CD14-positive monocyte (primary cell): ENCODE measurements at places on chromosomes 11 and 22. TPM values are rescaled to one million over a fixed set of nuclear protein-coding genes. Genes with fewer than 3 reads are reported as not detected.

- no peak for DNase-seq
Observed at GRCh38 chr11:93783765-93784144, 327 bp upstream of the MED17 start.

Gene SPATA19
- not detected in 2 replicates for polyA plus RNA-seq

GRCh38 chr22:30265823-30266444 is 717 bp downstream of the OSM start:
- peak; percentile 94 for DNase-seq

GRCh38 chr11:94469416-94469815 is 24.2 kb downstream of the MRE11 start:
- DNase-seq = no peak

DNA sequence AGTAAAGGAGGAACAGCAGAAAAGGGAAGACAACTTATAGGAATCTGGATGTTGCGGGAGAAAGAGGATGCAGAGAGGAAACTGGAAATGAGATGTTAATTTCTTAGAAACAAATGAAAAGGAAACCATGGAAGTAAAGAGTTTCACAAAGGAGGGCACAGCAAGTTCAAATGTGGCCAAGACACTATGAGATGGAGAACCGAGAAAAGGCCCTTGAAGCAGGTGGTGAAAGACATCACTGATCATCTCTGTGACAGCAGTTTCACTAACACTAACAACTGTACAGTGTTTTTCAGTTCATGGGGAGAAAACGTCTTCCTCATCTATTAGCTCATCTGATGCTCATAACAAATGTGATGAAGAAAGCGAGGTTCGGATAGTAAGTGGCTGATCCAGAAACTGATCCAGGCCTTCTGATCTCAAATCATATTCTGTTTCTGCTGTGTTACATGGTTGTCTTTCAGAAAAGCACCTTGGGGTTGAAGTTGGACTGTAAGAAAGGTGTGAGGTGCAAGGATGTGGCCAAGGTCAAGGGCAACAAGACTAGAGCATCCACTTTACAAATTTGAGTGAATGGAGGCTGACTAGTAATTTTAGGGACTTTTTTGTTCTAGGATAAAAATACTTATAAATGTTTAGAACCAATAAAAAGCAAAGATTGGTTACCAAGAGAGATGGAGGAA is 492.1 kb upstream of the CADM1 start:
- DNase-seq = no peak

Gene ASCC2
- polyA plus RNA-seq = 23.8 TPM

DNA sequence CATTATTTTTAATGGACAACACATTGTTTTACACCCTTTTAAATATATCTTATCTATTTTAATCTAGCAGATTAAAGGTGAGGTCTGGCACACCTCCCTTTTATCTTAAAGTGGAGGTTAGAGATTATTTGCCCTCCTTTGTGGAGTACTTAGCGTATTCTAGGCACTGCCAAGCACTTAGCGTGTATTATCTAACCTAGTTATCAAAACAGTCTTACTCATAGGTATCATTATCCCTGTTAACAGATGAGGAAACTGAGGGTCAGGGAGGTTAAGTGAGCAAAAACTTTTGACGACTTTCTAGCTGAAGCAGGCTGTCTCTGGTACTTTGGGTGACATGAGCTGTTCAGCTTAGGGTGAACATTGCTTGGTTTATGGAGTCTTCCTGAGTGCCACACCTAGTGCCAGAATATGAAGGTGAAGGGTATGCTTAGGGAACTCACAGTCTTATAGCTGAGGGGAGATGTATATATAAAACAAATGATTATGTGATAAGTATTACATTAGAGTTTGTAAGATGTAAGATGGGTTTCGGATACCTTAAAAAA is 55.0 kb downstream of the ZNRF3 start:
- DNase-seq = no peak
